Hepatocyte (in vitro differentiated cells): ENCODE measurements at places on chromosomes 2 and 18. TPM values are rescaled to one million over a fixed set of nuclear protein-coding genes. Genes with fewer than 3 reads are reported as not detected.

BOLL gene
- not detected in 2 replicates for total RNA-seq

DNA sequence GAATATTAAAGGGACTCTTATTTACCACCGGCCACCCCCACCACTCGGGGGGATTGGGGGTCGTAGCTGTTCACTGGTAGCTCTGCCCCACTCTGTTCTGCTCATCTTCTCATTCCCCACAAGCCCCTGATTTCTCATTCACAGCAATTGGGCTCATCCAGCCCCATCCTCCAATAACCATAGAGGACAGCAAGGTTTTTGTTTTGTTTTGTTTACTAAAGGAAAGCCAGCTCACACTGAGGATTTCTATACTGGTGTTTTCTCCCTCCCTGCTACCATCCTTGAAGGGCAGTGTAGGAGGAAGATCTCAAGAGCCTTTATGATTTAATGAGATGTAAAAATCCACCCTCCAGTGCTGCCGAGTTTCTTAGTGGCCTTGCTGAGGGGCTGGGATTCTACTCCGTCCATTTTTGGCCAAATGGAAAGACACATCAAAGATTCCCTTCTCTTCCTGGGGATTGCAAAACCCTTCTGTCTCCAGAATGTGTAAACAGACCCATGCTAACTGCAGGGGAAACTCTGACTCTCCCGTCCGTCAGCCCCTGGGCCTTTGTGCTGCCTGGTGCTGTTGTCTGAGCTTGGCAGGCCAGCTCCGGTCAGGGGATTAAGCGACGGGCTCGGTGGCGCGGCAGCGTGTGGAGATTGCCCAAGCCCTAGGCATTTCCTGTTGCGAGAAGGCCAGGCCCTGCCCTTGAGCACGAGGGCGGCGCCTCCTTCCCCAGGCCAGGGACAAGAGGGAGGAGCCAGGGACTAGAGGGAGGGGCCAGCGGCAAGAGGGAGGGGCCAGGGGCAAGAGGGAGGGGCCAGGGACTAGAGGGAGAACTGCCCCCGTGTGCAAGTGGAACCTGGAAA, 165.0 kb downstream of the ANTXR1 start:
- DNase-seq: peak; percentile 91

GRCh38 chr2:21772624-21773023, 648.9 kb downstream of the TDRD15 start:
- no peak for DNase-seq

DNA sequence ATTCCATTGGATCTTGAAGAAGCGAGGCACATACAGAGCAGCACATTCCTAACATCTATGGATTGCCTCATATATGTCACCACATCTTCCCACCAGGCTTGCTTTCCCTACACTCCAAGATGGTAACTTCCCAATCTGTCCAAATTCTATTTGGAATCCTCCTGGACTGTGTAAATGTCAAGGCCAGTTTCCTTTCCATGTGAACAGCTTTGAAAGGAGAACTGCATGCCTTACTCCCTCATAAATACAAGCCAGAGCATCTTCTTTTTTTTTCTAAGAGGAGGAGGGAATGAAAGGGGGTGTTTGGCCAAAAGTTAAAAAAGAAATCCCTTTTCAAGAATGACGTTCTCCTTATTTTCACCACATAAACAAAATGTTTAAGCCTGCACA, 103.8 kb upstream of the OSR1 start:
- peak; percentile 25 for DNase-seq
